ENCODE measurements at places on chromosomes 4 and X.

DNA sequence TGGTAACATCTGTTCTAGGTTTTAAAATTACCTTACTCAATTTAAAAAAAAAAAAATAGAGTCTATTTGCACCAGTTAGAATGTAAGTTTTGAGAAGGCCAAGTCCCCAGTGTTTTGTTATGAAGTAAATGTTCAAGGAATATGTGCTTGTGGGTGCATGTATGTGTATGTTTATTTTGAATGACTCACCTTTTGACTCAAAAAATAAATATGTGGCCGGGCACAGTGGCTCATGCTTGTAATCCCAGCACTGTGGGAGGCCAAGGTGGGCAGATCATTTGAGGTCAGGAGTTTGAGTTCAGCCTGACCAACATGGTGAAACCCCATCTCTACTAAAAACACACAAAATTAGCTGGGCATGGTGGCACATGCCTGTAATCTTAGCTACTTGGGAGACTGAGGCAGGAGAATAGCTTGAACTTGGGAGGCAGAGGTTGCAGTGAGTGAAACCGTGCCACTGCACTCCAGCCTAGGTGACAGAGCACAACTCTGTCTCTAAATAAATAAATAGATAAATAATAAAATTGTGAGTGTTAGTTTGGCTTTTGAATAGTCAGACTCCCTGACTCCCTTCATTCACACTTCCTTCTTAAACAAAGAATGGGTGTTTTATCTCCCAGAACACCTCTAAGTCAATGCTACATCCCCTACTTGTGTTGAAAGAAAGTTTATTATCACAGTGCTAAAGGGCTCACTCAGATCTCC is 511.3 kb upstream of the PCDH7 start:
- DNase-seq: no peak

- DNase-seq: no peak
These were observed 1.1 kb downstream of the HSPA4L start for GRCh38 chr4:127783026-127783769.

GRCh38 chr4:61406677-61407076 is 206.6 kb downstream of the ADGRL3 start:
- no peak for DNase-seq

GRCh38 chrX:47707031-47707780 is 48.2 kb upstream of the UXT start:
- DNase-seq: no peak

DNA sequence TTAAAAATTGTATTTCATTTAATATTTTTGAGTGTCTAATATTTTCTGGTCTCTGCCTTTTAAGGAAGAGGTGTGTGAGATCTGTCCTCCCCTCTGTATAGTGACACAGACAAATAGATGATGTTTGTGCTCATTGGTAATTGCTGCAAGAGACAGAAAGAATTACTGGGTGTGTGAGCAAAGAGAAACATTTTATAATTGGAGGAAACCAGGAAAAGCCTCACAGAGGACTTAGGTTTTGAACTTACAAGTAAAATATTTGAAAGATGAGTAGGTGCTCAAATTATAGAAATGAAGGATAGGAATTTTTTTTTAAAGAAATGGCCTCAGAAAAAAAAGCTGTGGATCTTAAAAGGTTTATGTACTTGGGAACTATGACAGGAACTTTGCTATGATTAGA is 149.8 kb downstream of the SPCS3 start:
- no peak for DNase-seq

- DNase-seq: no peak
These were observed 84.0 kb upstream of the JADE1 start for GRCh38 chr4:128725405-128726055.

Measured in NCI-H1417 treated with DMSO at 0.1 percent for 48 hours (cell line).